Stimulated activated CD4-positive, alpha-beta T cell treated with anti-CD3 and anti-CD28 coated beads, TNF-alpha, amount 100 ng/mL, for 24 hours (primary cell): ENCODE measurements at places on chromosomes 6 and 20.

DNA sequence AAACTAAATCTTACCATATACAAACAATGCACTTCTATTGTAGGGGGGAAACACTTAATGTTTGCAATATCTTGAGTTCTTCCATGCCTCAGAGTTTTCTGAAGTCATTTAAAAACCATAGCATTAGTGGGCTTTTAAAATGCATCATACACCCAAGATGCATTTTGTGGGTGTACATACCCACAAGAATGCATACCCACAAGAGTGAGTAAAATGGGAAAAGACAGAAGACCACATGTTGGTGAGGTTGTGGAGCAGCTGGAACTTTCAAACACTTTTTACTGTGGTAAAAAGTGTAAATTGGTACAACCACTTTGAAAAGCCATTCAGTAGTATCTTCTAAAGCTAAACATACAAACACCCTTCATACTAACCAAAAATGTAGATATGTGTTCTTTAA is 57.5 kb downstream of the CYB5R4 start:
- no peak for DNase-seq

DNA sequence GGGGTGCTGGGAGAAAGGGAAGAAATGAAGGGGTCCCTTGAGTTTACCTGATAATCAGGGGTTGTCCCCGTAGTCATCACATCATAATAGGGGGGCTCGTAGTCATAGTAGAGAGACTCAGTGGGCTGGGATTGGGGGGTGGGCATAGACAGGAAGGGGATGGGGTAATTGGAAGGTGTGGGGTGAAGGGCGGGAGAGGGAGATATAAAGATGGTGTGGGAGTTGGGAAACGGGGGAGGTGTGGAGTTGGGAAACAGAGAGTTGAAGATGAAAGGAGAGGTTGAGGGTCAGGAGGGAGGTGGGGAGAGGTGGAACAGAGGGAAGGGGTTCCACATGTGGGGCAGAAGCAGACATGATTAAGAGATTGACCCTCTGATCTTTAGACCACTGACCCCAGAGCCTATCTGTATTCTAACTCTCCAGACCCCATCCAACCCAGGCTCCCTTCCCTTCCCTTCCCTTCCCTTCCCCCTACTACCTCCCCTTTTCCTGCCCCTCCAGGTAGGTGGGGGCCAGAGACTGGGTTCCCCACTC is 6.5 kb downstream of the COL11A2 start:
- DNase-seq = no peak

DNA sequence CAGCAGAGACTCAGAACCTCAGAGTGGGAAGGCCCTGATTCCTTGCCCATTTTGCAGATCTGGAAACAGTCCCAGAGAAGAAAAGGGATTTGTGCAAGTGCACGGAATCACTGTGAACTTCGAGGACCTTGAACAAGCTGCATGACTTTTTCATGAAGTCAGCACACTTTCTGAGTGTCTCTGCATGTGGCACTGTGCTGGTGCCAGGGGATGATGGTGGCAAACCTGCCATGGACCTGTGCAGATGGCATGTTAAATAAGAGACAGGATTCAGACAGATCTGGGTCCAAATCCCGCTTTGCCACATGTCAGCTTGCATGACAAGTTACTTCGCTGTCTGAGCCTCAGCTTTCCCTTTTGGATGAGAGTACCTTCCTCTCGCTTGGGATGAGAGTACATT is 26.8 kb downstream of the ZNF831 start:
- DNase-seq = no peak

DNA sequence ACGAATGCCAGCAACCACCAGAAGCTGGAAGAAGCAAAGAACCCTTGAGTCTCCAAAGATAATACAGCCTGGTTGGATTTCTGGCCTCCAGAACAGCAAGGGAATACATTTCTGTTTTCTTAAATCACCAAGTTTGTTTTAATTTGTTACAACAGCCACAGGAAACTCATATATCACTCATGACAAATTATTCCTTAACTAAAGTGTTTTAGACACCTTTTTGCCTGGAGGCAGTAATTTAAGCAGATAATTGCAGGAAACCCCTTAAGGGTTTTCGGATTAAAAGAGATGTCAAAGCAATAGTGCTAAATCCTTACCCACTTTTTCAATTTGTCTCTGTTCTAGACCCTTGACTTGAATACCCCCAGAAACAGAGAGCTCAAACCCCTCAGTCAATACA is 1050.0 kb downstream of the EPHA7 start:
- no peak for DNase-seq

- no peak for DNase-seq
Measured at GRCh38 chr6:27811451-27811772, 100.8 kb downstream of the OR2B2 start.

DNA sequence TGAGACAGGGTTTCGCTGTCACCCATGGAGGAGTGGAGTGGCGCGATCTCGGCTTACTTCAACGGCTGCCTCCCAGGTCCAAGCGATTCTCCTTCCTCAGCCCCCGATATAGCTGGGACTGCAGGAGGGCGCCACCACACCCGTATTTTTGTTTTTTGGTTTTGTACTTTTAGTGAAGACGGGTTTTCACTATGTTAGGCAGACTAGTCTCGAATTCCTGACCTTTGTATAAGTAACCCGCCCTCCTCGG is 115.4 kb upstream of the BTN3A2 start:
- no peak for DNase-seq

DNA sequence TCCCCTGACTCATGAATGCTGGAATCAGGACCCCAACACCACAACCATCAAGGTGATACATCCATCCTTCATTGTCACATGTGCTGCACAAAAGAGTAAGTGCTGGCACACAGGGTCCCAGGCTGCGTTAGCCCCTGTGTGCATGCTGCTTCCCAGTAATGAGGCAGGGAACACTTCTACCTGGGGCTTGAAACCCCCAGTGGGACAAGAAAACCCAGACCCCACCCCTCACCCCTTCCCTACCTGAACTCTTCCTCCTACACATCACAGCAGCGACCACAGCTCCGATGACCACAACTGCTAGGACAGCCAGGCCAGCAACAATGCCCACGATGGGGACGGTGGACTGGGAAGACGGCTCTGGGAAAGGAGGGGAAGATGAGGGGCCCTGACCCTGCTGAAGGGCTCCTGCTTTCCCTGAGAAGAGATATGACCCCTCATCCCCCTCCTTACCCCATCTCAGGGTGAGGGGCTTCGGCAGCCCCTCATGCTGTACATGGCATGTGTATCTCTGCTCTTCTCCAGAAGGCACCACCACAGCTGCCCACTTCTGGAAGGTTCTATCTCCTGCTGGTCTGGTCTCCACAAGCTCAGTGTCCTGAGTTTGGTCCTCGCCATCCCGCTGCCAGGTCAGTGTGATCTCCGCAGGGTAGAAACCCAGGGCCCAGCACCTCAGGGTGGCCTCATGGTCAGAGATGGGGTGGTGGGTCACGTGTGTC is 2.0 kb downstream of the HLA-B start:
- no peak for DNase-seq

GRCh38 chr6:120056085-120056484 is 706.5 kb upstream of the MAN1A1 start:
- no peak for DNase-seq

GRCh38 chr20:47118641-47119040 is 224.0 kb downstream of the EYA2 start:
- no peak for DNase-seq

- no peak for DNase-seq
Measured at GRCh38 chr6:36822506-36823269, 16.6 kb downstream of the CPNE5 start.

GRCh38 chr20:45937765-45938164 is 3.3 kb downstream of the PCIF1 start:
- no peak for DNase-seq

GRCh38 chr6:118999494-119000040 is 64.6 kb upstream of the MCM9 start:
- DNase-seq = no peak

- no peak for DNase-seq
Measured at GRCh38 chr6:125753218-125753936, 3.9 kb downstream of the HEY2 start.

DNA sequence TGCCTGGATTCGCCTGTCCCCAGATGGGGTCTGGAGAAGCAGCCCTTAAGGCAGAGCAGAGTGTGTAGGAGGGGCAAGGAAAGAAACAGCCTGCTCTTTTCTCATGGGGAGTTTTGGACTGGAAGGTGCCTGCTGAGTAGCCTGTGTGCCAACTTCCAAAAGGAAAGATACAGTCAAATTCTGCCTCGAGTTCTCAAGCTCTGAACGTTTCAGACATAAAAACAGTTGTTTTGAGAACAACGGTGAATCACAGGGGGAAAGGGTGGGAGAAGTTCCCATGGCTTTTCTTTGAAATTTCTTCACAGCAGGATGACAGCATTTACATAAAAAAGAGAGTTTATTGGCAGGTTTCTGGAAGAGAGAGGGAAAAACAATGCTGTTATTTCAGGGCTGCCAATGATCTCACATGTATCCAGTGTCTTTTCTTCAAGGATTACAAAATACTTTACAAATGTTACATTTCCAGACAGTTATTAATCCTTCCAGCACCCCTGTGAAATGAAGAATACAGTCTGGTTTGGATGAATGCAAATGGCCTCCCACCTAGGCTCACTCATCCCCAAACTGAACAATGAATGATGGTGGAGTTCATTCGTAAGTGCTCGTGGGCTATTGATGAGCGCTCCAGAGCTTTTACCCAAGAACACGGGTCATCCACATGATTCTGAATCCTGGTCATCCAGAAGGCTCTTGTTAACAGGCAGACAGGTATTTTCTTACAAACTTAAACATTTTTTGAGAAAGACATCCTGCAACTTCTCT is 33.8 kb upstream of the ECI2 start:
- no peak for DNase-seq

GRCh38 chr20:33165416-33166055 is 2.4 kb upstream of the BPIFA2 start:
- no peak for DNase-seq

- no peak for DNase-seq
Measured at GRCh38 chr6:131980791-131981623, 29.8 kb upstream of the CCN2 start.

- DNase-seq = no peak
Measured at GRCh38 chr6:119978274-119978889, 628.8 kb upstream of the MAN1A1 start.

- DNase-seq = no peak
Measured at GRCh38 chr6:156068881-156069280, 613.2 kb upstream of the NOX3 start.

GRCh38 chr6:624979-625378 is 31.9 kb downstream of the HUS1B start:
- no peak for DNase-seq

DNA sequence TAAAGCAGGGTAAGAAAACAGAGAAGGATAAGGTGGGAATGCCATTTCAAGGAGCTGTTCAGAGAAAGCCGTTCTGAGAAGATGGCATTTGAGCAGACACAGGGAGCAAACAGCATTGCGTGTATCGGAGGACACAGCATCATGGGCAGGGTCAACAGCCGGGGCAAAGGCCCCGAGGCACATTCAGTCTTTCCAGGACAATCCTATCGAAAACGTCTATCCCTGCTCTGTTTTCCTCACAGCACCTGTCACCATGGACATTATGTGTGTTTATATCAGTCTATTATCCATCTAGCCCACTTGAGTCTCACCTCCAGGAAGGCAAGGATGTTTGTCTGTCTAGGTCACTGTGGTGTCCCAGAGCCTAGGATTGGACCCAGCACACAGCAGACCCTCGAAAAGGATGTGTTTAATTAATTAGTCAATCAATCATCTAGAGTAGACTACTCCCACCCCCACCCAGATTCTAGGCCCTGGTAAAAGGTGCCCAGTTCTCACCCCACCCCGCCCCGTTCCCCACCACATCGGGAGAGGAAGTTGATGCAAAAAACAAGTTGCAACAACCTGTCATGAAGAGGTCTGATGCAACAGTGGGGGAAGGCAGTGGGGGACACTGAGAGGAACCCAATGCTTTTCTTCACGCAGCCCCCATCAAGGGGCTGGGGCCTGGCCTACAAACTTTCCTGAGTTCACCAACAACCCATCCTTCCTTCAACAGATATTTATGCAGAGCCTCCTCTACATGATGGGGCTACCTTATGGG is 66.6 kb downstream of the PREX1 start:
- no peak for DNase-seq

DNA sequence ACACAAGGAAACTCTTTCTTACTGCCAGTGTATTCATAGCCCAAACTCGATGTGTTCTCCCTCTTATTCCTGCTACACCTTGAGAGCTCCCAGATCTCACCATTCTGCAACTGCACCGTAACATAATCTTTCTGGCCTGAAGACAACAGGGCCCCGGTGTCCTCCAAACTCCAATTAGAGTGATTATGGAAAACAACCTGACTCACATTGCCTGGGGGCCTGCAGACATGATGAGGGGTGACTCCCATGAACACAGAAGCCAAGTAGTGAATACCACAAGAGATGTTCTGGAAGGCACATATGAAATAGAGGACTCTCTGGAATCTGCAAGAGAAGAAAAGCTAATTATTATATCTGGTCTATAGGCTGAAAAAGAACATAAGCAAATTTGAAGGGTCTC is 19.7 kb downstream of the SLC22A16 start:
- DNase-seq = no peak

- DNase-seq = no peak
Measured at GRCh38 chr6:132390017-132390416, 11.3 kb downstream of the MOXD1 start.

- DNase-seq = no peak
Measured at GRCh38 chr6:36692220-36692619, 5.4 kb upstream of the RAB44 start.

DNA sequence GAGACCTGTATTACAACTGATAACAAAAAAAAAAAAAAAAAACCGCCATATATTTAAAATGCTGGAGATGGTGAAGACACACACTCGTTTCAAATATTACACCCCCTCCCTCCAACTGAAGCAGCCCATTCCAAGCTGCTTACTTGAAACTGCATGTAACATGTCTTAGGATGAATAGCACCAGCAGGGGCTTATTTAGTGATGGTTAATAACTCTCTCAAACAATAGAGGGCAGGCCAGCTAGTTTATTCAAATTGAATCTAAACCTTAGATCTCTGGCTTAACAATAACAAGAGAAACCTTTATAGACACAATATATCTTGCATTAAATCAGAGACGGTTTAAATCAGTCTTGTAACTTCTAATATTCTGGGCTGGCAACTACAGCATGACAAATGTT is 9.3 kb upstream of the JPH2 start:
- no peak for DNase-seq

DNA sequence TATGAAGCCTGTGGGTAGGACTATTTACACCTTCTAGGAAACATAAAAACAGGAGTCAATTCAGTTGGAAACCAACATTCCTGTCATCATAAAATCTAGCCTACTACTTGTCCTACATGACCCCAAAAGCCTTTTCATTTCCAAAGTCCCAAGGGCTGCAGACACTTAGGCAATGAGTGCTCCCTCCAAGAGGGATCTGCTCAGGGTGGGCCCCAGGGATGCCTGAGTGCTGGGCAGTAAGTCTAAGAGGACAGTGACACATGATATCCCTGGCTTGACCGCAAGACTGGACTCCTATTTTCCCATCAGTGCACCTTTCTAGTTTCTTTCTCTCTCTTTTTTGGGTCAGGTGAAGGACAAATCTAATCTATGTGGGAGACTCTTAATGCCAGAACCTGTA is 1101.3 kb downstream of the GRIK2 start:
- DNase-seq = no peak

- no peak for DNase-seq
Measured at GRCh38 chr20:45041464-45042337, 59.2 kb downstream of the KCNS1 start.

- DNase-seq = no peak
Measured at GRCh38 chr20:15561070-15561569, 1012.1 kb downstream of the KIF16B start.

GRCh38 chr6:88804701-88805100 is 158.7 kb downstream of the RNGTT start:
- DNase-seq = no peak

GRCh38 chr6:138428944-138429598 is 25.0 kb downstream of the HEBP2 start:
- no peak for DNase-seq
